Upper lobe of left lung (tissue), 6 donors: ENCODE measurements at places on chromosomes 13 and 19. TPM values are rescaled to one million over a fixed set of nuclear protein-coding genes. Genes with fewer than 3 reads are reported as not detected.

The CLEC4M gene
- total RNA-seq = 3.5 TPM

The MIDN gene
- total RNA-seq = 113 TPM

The YJEFN3 gene
- 7.3 TPM for total RNA-seq

The CCDC70 gene
- total RNA-seq = not detected

The MCEMP1 gene
- total RNA-seq = 32.7 TPM

The FZR1 gene
- 19.9 TPM for total RNA-seq

The LGI4 gene
- total RNA-seq = 25.3 TPM

The ZNF180 gene
- total RNA-seq = 6.3 TPM

The PRODH2 gene
- not detected for total RNA-seq

The ZNF442 gene
- 0.33 TPM for total RNA-seq

The LRRC8E gene
- 5.9 TPM for total RNA-seq

The ZNF460 gene
- 88.0 TPM for total RNA-seq

The ZNF571 gene
- 4.6 TPM for total RNA-seq

The LPAR6 gene
- total RNA-seq = 33.2 TPM

The CRB3 gene
- total RNA-seq = 77.1 TPM

The IGFLR1 gene
- 25.5 TPM for total RNA-seq
